ENCODE measurements at places on chromosomes 7 and 10. TPM values are rescaled to one million over a fixed set of nuclear protein-coding genes. Genes with fewer than 3 reads are reported as not detected.

Gene MRC1
- 0.03 TPM for total RNA-seq

Gene STAG3
- not detected for total RNA-seq

Gene NCF1
- 0.29 TPM for total RNA-seq

Gene CHST15
- 8.6 TPM for total RNA-seq

Gene LRIT1
- not detected for total RNA-seq

Gene EPO
- not detected for total RNA-seq

Gene CYP2C8
- total RNA-seq, result not detected

Data from A549 treated with GW870086 at 1 μM for 4 hours (cell line).